ENCODE measurements at places on chromosomes 13 and 19.
A peak's percentile ranks its signal among the peaks of the same experiment; 100 is the strongest.

DNA sequence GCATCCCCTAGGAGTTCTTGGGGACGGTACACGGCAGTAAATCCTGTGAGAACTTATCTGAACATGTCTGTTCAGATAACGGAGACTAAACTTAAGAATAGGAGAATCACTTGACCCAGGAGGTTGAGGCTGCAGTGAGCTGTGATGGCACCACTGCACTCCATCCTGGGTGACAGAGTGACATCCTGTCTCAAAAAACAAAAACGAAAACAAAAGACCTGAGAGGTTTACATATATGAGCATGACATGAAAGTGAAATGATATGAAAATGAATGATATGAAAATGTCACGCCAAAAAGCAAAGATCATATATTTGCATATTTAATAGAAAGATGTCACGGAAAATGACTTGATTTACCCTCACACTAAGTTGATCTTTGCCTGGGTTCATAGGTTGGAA lies 5.8 kb downstream of the ZNF175 start:
- DNase-seq: no peak

DNA sequence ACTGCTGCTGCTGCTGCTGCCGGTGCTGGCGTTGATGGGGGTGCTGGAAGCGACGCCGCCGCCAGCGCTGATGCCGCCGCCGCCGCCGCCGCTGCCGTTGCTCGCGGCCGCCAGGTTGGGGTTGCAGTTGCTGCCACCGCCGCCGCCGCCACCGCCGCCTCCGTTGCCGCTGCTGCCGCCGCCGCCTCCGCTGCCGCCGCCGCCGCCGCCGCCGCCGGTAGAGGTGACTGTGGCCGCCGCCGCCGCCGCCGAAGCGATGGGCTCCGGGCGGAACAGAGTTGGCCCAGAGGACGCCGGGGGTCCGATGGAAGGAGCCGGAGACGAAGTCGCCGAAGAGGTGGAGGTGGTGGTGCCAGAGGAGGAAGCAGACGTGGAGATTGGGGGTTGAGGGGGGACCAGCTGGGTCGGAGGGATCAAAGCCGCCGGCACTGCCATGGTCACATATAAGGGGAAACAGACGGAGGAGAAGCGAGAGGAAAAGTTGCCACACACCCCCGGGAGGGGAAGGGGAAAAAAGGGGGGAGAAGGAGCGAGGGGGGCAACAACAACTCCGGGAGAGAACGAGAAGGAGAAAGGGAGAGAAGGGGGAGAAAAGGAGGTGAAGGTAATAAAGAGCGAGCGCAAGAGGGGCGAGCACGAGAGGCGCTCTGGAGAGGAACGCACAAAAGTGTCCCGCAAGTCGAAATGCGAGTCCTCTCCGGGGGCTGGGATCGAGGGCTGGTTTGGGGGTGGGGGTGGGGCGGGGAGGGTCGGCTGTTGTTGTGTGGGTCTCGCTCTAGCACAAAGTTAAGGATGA lies 471 bp downstream of the DACH1 start:
- DNase-seq: no peak

- peak; percentile 43 for DNase-seq
Observed at GRCh38 chr19:5103061-5103701, 134.3 kb downstream of the KDM4B start.

DNA sequence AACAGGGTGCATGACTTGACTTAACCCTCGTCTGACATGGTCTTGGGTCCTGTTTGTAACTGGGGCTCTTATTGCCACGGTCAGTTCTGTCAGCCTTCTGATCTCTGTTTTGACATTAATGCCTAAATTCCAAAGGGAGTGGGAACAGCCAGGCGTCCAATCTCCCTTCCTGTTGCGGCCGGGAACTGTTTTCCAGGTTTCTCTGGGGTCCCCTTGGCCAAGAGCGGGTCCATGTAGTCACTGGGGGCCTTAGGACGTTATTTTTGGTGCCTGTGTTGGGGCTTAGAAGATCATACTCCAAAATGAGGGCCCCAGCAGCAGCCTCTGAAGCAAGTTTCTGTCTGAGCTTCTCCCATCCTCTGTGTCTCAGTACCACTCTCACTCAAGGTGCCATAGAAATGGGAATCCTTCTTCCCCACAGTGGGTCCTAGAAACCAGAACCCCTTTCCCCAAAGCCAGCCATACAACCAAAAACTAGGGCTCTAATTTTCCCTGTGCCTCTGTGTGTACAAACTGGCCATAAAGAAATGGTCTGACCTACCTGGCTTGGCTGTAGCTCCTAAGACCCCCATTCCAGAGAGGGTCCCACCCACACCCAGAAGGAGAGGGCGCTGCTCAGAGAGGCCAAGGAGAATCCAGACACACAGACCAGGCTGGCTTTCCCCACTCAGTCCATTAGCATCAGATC lies 50.4 kb downstream of the C13orf46 start:
- DNase-seq: no peak

- no peak for DNase-seq
Observed at GRCh38 chr13:50203256-50203941, 188.2 kb downstream of the KCNRG start.

DNA sequence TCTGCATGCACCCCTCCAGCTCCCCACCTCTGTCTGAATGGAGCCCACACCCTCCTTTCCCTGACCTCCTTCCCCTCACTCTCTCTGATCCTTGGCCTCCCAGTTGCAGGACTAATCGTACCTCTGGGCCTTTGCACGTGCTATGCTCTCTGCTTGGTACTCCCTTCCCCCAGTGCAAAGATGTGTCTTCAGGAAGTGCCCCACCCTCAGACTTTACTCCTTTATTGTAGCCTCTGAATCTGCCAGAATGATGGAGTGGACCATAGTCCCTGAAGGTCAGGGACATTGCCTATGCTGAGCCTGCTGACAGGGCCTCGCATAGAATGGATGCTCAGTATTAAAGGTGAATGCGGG lies 1.3 kb upstream of the JUND start:
- no peak for DNase-seq

DNA sequence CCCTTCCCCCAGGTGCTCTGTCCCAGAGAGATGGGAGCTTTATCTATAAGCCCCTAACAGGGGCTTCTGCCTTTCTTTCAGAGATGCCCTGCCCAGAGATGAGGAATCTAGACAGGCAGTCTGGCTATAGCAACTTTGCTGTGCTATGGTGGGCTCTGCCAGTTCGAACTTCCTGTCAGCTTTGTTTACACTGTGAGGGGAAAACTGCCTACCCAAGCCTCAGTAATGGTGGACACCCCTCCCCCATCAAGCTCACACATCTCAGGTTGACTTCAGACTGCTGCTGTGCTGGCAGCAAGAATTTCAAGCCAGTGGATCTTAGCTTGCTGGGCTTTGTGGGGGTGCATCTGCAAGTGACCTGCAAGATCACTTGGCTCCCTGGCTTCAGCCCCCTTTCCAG lies 21.5 kb downstream of the CYSLTR2 start:
- DNase-seq: no peak

DNA sequence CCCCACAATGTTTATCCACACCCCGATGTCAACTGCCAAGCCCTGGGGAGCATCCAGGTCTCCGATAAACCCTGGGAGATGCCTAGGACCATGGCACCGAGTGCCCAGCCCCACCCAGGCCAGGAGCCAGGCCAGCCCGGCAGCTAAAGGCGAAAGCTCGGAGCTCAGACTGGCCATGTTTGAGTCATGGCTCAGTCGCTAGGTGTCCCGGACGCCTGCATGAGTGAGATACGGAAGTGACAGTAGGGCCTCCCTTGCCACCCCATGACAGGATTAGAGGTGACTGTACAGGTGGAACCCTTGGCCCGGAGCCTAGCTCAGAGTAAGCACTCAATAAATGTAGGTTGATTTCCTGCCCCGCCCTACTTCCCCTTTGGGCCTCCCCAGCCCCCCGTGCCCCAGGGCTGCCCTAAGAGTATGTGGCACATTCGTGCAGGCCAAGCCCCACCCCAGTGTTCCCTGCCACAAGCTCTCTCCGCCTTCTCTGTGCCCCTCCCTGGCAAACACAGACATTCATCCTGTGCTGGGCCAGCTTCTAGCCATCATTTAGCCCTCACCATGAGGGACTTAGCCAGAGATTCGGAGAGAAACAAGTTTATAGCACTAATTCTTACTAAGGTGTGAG lies 5.8 kb upstream of the TPM4 start:
- DNase-seq: no peak

- peak; percentile 57 for DNase-seq
Observed at GRCh38 chr19:3057275-3057714, 5.0 kb downstream of the TLE5 start.

DNA sequence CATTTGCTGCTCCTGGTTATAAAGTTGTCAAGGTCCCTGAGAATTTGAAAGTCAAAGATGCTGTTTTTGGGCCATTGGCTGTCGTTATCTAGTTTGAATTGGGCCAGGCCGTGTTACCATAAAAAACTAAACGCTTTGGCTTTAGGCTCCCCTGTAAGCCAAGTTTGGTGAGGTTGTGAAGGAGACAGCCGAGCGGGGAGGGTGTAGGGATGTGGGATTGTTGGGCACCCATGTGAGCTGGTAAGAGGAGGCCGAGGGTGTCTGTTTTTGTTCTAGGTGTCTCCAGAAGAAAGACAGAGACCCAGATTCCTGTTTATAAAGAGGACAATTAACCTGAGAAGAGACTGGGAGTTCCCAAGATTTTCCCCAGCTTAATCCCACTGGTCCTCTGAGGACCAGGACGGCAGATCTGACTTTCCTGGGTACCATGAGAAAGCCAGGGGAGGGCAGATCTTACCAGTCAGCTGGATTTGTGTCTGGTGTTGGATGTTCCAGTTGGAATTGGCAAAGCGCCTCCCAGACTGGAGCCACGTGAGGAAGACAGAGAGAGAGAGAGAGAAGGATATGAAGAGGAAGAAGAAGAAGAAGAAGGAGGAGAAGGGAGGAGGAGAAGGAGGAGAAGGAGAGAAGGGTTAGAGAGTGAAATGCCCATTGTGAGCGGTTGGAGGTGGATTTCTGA lies 25.1 kb downstream of the TMEM255B start:
- no peak for DNase-seq

- DNase-seq: no peak
Observed at GRCh38 chr13:67133476-67133875, 96.7 kb downstream of the PCDH9 start.

DNA sequence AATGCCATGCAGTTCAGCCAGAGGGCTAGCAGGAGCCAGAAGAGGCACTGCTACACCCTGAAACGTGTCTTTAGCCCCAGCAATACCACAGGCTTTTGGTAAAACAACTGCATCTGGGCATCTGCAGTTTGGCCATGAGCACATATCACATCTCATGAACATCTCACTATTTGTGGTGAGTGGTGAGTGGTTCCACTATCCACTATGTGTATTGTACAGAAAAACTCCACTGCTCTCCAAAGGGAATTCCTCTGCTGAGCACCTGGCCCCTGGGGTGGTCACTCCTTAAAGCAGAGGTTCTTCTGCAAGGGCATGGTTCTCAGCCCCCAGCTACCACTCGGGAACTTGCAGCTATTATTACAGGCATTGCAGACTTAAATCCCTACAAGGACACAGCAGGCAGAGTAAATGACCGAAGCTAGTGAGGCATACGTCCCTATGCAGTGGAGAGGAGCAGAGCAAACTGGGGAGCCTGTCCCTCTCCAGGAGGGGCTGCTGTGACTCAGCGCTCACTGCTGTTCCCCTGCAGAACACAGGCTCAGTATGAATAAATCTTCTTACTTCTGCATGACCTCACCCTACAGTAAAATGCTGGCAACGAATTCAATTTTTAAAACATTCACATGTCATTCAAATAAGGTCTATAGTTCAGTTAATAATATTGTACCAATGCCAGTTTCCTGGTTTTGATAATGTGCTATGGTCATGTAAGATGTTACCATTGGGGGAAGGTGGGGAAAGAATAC lies 332.4 kb upstream of the ZNF507 start:
- no peak for DNase-seq

DNA sequence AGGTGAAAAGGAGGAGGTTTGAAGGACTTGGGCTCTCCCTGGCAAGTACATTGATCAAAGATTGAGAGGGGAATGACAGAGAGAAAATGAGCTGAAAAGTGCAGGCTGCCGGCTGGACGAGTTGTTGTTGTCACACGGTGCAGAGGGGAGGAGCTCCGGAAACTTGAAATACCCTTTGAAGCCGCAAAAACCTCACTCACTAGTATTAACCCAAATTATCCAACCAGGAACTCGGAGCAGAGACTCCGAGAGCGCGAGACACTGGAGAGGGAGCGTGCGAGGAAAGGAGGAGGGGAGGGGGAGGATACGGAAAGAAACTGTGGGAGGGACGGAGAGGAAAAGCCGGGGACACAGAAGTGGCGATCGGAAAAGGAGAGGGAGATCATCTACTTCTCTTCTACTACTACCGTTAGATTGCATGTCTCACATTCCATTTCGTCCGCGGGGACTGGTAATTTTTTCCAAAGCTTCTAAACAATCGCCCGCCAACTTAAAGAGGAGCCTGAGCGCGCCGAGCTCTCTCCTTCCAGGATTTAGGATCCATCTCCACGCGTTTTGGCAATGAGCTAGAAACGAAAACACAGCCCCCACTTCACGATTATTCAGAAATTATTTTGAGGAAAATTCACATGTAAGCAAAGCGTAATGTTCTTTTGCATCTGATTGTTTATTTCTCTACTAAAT lies at the start of gene DACH1:
Gene DACH1, minus strand, starts transcription at position 74 of the 684 bp plus-strand sequence.
- DNase-seq: peak; percentile 5

DNA sequence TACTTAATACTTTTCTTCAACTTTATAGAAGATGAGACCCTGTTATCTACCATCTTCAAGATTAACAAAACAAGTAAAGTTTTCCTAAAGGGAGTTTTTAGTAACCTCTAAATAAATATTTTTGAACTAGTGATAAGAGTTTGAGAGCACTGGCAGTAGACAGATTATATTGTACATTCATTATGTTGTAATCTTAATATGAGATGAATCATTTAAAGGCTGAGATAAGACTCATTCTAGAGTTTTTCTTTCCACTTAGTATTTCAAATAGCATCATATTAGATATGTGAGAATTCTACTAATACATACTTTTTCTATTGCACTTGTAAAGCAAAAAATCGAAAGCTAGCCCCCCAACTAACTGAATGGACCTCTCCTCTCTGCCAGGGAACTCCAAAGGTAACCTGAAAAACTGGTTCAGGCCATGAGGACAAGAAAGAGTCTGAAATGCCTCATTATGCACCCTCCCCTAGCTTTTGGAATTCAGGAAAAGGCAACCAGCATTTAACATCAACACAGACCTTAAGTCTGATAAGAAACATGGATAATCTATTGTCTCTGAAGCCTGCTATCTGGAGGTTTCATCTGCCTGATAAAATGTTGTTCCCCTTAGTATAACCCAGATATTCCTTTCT lies 875.4 kb upstream of the SLC10A2 start:
- DNase-seq: no peak

DNA sequence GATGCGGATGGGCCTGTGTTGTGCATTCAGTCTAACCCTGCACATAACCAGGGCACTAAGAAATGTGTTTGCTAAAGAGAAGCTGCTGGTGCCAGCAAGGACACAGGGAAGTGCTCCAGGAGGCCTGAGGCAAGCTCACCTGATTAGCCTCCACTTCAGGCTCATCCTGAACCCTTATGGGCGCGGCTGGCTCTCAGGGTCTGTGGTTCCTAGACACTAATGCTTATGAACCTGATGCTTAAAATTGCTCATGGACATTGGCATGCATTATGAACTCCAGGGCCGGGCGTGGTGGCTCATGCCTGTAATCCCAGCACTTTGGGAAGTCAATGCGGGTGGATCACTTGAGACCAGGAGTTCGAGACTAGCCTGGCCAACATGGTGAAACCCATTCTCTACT lies 34.3 kb downstream of the SERP2 start:
- no peak for DNase-seq

GRCh38 chr13:113448545-113448884 lies 4.8 kb downstream of the ADPRHL1 start:
- no peak for DNase-seq
